NCI-H2171 treated with DMSO at 0.1 percent for 48 hours (cell line): ENCODE measurements at places on chromosomes 5 and 9.

- no peak for DNase-seq
Observed at GRCh38 chr5:27742805-27743204, 704.4 kb upstream of the CDH9 start.

DNA sequence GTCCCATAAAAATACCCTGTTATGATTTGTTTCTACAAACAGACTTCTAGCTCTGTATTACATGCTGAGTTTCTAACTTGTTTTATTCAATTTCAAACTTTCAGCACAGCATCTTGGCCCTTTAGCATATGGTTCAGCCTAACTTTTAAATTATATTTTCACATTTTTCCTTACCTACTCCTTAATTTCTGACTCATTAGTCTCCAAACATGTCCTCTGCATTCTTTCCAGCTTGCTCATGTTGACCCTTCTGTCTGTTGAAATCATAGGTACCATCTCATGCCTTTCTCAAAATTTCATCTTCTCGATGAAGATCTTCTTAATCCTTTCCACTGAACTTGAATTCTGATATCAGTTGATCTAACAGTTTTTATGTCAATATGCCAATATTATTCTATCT, 200.9 kb upstream of the RIOK2 start:
- no peak for DNase-seq

DNA sequence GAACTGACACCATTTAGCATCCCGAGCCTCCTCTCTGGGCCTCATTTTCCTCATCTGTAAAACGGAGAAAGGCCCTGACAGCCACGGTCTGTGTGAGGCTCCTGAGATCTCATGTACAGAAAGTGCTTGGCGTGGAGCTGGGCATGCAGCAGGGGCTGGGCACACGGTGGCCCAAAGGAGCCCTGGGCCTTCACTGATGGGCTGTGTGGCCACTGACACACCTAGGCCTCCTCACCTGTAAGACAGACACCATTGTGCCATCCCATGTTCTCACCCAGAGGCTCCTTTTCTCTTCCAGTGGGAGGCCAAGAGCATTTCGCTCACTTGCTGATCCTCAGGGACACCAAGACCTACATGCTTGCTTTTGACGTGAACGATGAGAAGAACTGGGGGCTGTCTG, 1.6 kb downstream of the ORM1 start:
- DNase-seq: no peak

DNA sequence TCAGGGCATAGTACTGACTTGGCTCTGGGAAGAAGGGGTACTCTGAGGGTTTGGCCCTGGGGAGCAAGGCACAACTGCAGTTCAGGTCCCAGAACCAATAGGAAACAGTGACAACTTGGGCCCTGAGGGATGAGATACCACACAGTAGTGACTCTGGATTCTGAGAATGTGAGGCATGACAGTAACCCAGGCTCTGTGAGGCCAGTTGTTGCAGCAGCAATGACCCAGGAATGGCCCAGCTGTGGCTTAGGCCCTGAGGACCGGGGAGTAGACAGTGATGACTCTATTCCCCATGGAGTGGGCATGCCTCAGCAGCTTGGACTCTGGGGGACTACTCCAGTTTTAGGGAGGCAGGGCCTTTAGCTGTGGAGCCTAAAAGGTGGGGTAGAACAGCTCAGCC, 21.5 kb upstream of the NFIL3 start:
- DNase-seq: no peak

- no peak for DNase-seq
Observed at GRCh38 chr5:110048491-110048890, 358.8 kb downstream of the MAN2A1 start.

DNA sequence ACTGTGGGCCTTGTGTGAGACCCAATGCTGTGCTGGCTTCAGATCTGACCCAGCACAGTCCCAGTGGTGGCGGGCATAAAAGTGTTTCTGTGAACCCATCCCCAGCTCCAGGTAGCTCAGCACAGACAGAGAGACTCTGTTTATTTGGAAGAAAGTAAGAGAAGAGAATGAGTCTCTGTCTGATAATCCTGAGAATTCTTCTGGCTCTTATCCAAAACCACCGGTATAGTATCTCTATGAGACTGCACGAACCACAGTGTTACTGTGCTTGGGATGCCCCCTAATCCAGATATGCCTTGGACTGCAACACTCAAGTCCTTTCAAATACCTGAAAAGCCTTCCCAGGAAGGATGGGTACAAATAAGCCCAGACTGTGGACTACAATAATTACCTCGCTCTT, 1660.8 kb upstream of the ACO1 start:
- DNase-seq: no peak
